Mucosa of descending colon (tissue), 3 donors: ENCODE measurements at places on chromosomes 7 and 10.

DNA sequence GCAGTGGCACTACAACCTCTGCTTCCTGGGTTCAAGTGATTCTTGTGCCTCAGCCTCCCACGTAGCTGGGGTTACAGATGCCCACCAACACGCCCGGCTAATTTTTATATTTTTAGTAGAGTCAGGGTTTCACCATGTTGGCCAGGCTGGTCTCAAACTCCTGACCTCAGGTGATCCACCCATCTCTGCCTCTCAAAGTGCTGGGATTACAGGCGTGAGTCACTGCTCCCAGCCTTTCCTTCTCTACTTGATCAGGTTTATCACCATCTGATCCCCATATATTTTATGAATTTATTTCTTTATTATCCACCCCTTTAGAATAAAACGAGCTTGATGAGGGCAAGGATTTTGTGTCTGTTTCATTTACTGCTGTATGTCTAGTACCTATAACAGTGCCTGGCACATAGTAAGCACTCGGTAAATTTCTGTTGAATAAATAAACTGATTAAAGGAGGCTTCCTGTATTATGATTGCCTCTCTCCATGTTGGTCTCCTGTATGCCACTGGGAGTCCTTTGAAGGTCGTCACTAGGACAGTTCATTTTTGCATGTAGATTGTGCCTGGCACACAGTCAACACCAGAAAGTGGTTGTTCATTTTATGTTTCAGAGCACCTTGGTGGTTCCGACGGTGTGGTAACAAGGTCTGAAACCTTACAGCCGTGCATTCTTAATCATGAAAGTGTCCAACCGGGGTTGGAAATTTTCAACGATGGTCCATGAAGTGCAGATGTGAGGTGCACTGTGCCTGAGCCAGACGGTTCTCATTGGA, 9.6 kb upstream of the EIF3A start:
- peak; percentile 33 for DNase-seq

DNA sequence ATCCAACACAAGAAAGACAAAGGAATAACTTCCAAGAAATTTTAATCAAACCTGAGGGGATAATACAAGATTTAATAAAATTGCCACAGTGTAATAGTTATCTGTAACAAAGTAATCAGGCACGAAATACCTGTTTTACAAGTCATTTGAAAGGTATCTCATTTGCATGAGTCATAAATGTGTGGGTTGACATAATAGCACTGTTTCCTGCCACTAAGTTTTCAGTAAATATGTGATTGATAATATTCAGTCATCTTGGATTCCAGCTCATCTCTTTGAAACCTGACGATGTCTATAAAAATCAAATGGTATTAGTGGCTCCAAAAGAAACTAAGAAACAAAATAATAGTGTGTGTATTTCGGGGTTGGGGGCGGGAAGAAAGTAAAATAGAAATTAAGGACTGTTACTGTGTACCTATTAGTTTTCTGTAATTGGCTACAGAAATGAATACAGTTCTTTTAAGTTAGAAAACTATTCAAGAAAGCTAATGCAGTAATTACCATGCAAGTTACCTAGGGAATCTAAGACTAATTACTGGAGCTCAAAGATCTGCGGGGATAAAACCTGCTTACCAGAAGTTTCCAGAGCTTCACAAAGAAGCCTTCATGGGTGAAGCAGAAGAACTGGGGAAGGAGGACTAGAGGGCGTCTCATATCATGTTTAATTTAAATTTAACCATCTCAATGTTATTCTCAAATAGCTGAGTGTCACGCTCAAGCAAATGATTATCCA, 100.7 kb downstream of the ST8SIA6 start:
- no peak for DNase-seq

DNA sequence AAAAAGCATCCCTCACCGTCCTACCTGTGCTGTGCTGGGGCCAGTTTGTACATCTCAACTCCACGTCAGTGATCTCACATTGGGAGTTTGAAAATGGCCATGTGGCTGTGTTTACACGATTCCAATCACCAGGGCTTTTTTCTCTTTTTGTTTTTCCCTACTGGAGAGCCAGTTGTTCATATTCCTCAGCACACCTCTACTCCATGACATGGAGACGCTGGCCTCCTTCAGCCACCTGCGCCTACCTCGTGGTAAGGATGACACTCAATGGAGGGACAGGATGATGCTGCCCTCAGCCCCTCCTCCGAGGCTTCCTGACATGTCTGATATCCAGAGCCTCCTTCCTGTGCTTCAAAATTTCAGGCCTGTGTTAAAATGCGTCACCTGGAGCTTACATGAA, 10.3 kb downstream of the CLRN3 start:
- no peak for DNase-seq

DNA sequence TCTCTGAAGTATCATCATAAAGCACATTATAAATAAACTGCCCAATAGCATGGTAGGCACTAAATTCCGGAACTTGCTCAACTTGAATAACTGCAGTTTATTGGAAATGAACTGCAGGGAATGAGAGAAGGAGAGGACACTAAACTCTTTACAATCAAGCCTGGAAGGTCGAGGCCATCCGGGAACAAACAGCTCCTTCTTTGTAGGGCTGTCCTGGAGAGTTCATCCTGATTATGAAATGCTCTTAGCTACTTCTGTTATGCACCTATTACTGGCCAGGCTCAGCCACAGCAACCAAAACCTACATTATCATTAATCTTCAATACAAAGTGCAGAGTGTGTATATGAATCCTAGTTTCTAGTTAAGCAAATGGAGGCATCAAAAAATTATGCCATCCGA, 64.7 kb downstream of the PPP1R17 start:
- no peak for DNase-seq

- peak; percentile 69 for DNase-seq
These were observed 17.0 kb upstream of the NODAL start for GRCh38 chr10:70458329-70459060.

DNA sequence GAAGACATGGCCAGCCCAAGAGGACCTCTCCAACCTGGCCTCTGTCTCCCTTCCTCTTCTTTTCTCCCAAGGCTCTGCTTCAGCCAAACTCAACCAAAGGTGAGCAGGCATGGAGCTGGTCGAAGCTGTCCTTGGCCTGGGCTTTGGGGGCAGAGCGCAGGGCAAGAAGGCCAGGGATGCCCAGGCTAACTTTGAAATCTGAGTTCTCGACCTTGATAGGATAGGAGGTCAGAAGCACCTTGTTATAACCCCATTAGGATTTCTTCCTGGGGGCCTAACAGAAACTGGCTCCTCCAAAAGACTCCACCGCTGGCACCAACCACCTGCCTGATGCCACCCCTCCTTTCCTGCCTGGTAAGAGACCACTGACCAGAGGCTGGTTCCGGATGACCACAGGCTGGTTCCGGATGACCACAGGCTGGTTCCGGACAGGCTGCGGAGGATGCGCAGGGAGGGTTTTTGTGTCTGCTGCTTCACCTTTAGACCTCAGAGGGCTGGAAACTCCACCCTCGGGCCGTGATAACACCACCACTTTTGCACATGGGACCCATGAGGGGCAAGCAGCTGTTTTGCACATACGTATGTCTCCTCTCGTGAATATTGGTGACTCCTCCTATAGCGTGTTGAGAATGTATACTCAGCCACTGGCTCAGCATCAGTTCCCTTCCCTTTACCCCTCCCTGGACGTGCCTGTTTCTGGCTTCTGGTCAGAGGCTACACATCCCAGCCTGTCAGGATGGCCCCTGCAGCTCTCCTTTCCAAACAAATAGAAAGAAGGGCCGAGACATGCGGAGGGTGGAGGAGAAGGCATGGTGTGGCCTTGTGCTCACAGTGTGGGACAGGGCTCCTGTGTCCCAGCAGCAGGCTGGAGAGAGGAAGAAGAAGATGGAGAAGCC, 140.1 kb downstream of the DNAJB6 start:
- no peak for DNase-seq

- DNase-seq: no peak
These were observed 90.4 kb upstream of the KCNIP2 start for GRCh38 chr10:101933976-101934375.

DNA sequence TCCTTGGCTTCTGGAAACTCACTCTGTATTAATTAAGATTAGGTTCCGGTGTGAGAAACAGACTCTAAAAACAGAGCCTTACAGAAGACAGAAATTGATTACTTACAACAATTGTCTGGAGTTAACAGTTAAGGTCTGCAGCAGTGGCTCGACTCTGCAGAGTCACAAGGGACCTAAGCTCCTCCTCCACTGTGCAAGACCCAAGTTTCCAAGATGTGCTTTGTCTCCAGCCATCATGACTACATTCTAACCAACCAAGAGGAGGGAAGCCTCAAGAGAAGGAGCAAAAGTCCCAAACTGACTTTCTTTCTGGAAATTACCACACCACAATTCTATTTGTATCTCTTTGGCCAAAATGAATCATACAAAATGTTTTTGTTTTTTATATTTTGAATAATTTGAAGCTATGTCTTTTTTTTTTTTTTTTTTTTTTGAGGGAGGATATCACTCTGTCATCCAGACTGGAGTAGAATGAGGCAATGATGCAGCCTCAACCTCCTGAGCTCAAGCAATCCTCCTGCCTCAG, 14.2 kb upstream of the ODAD2 start:
- DNase-seq: no peak
